Left ventricle myocardium inferior (tissue), 1 donor: ENCODE measurements at places on chromosomes 11 and 22. TPM values are rescaled to one million over a fixed set of nuclear protein-coding genes. Genes with fewer than 3 reads are reported as not detected.

The MEI1 gene
- total RNA-seq: 0.74 TPM

The FADS2 gene
- 25.7 TPM for total RNA-seq

The UBE2L3 gene
- 54.5 TPM for total RNA-seq

The PKNOX2 gene
- total RNA-seq: 6.2 TPM
